ENCODE measurements at places on chromosomes 2 and 18.

- no peak for DNase-seq
Observed at GRCh38 chr2:193153576-193153975, 958.8 kb upstream of the TMEFF2 start.

GRCh38 chr2:14952400-14952963 is 320.0 kb downstream of the LRATD1 start:
- DNase-seq = no peak

DNA sequence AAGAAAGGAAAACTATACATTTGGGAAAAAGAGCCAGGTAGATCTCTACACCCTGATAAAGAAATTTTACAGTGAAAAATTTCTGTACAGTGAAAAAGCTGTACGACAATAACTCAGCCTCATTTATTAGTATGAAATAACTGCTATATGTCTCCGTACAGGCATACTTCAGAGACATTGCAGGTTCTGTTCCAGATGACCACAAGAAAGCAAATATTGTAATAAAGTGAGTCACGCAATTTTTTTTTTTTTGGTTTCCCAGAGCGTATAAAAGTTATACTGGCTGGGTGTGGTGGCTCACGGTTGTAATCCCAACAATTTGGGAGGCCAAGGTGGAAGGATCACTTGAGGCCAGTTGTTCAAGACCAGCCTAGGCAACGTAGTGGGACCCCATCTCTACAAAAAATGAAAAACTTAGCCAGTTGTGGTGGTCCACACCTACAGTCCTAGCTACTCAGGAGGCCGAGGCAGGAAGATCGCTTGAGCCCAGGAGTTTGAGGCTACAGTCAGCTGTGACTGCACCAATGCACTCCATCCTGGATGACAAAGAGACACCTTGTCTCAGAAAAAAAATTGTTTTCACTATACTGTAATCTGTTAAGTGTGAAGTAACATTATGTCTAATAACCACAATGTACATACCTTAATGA is 28.2 kb upstream of the AMMECR1L start:
- no peak for DNase-seq

GRCh38 chr2:23757686-23758433 is 169.1 kb downstream of the ATAD2B start:
- peak; percentile 79 for DNase-seq

DNA sequence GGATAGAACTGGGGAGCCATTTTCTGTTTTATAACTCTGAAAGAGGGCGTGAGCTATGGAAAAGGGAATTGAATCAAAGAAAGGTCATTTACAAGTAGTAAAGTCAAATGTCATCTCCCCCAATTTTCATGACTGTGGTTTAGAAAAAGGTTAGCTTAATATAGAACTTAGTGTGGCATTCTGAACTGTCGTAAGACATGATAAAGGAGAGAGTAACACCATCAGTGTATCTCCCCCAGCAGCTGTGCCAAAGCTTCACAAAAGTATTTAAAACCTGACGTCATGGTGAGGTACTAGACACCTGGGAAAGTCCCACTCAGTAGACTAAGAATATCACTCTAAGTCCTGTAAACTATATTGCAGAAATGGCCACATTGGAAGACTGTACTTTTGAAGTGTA is 5.8 kb upstream of the IKZF2 start:
- no peak for DNase-seq

- no peak for DNase-seq
Observed at GRCh38 chr18:72086421-72086820, 457.7 kb downstream of the CBLN2 start.

GRCh38 chr2:166516712-166517303 is 22.8 kb upstream of the SCN7A start:
- peak; percentile 8 for DNase-seq
